ENCODE measurements at places on chromosomes 5 and 9. TPM values are rescaled to one million over a fixed set of nuclear protein-coding genes. Genes with fewer than 3 reads are reported as not detected.

GRCh38 chr5:148455185-148455584 lies 71.4 kb downstream of the FBXO38 start:
- DNase-seq = no peak

Gene IL3
- not detected for polyA plus RNA-seq

Gene SNCB
- not detected for polyA plus RNA-seq

DNA sequence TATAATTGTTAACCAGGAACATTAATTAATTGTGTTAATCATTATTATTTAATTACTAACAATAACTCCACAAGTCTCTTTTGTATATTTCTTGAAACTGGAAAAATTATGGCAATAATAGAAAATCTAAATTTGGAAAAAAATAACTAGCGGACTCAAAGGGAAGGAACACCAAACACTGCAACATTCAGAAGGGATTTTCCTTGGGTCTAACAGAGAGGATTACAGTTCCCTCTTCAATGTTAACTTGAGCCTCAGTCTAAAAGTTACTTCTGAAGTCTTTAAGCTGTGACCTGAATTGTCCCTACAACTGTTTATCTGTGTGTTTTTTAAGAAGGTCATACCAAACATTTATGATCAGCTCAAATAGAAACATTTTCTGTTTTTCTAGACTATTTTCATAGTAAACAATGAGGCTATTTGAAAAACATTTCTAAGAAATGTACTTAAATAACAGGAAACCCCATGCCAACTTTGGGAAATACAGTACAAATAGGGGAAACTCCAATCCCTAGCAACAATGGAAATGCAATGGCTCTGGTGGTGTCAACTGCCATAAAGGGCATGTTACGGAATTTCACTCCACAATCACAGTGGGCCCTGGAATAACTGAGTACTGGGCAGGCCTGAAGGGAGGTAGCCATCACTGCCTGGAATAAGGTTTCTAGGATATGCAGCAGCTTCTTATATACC lies 61.2 kb downstream of the MCTP1 start:
- no peak for DNase-seq

- DNase-seq = no peak
Observed at GRCh38 chr9:617445-618085, 223.9 kb upstream of the DMRT1 start.

GRCh38 chr5:174317256-174317894 lies 271.9 kb downstream of the NSG2 start:
- no peak for DNase-seq

DNA sequence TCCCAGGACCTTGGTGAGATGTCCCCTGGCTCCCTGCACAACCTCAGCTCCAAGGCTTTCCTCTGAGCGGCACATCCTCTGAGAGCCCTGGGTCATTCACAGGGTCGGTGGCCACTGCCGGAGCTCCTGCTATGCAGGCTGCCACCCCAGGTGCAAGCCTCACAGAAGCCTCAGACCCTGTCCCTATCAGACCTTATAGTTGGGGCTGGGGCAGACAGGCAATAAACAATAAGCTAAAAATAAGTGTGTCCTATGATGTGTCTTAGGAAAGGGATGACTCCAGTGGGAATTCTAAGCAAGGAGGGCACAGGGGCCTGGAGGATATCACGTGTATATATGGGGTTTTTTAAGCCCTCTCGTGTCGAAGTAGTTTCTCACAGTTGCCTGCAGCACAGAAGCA lies 91.3 kb downstream of the SYK start:
- DNase-seq = no peak

Gene GADD45G
- polyA plus RNA-seq = 0.96 TPM

- DNase-seq = no peak
Observed at GRCh38 chr5:98069876-98070512, 703.5 kb upstream of the RGMB start.

- DNase-seq = no peak
Observed at GRCh38 chr9:123048748-123049147, 15.3 kb downstream of the GPR21 start.

- DNase-seq = no peak
Observed at GRCh38 chr9:108211411-108211955, 644.3 kb downstream of the ACTL7B start.

Measured in CD4-positive, alpha-beta memory T cell (primary cell).